ENCODE measurements at places on chromosomes 7 and 10.

DNA sequence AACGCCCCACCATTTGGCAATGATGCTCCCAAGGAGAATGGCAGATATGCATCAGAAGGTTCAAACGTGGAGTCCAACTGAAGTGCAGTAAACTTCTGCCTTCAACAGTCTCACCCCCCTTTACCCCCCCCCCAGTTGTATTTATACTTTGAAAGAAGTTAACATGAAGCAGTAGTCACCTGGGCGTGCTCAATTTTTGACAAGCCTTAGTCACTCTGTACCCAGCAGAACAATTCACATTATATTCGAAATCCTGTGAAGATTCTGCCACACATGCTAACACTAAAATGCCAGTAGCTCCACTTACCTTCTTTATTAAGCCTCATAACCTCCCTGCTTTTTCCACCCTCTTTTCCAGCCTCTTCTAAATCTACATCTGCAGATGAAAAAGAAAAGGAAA is 894 bp downstream of the ATXN7L1 start:
- DNase-seq = no peak

DNA sequence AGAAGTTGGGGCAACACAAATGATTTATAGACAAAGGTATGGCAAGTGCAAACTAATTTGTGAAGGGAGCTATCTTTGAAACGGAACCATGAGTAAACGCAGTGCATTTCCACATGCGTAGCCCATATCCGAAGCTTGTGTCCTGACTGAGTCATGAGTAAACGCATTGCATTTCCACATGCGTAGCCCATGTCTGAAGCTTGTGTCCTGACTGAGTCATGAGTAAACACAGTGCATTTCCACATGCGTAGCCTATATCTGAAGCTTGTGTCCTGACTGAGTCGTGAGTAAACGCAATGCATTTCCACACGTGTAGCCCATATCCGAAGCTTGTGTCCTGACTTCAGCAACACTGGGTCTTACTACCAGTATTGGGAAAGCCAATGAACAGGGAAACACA is 95.0 kb downstream of the CELF2 start:
- no peak for DNase-seq

DNA sequence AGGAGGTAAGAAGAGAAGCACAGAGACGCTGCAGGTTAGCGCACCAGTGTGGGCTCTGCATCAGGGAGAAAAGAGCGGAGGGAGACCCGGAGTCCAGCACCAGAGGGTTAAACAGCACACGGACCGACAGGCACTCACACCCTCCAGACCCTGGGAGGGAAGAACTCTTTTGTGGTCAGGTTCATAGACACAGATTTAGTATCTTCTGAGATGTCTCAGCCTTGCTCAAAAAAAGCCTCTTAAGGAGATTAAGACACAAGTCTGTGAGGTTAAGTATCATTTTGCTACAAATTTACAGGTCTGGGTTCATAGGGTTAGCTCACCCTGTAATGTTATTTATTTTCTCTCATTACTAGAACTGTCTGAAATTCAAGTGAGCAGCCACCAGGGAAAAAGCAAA is 16.8 kb upstream of the NDST2 start:
- no peak for DNase-seq

GRCh38 chr7:132131196-132131595 is 445.1 kb downstream of the PLXNA4 start:
- no peak for DNase-seq

- DNase-seq = no peak
These were observed 112.5 kb upstream of the IGFBP3 start for GRCh38 chr7:46033592-46033991.

Measured in stimulated activated CD4-positive, alpha-beta T cell treated with anti-CD3 and anti-CD28 coated beads, TNF-alpha, amount 100 ng/mL, for 4 hours (primary cell).